Ureter (tissue), 1 donor: ENCODE measurements at places on chromosomes 5 and 9.

DNA sequence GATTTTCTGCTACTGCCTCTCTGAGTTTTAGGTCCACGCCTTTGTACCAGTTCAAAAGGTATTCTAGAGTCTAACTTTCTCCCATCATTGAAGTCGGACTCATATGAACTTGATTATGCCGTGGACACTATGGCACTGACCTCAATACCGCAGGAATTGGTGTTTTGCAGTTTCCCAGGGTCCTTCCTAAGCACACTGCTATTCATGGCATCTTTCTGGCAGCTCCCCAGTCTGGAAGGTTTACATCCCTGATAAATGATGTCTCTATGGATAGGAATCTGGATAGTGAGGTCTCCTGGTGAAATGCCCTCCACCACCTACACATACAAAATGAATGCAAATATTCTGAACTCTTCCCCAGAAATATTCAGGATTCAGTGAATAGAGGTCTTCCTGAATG, 422.2 kb downstream of the CTNND2 start:
- DNase-seq: no peak

- no peak for DNase-seq
These were observed 167.5 kb downstream of the NMUR2 start for GRCh38 chr5:152237531-152237930.

GRCh38 chr9:4927043-4927471, 58.0 kb upstream of the JAK2 start:
- DNase-seq: no peak

- no peak for DNase-seq
These were observed 49.1 kb downstream of the GNA14 start for GRCh38 chr9:77598991-77599390.

DNA sequence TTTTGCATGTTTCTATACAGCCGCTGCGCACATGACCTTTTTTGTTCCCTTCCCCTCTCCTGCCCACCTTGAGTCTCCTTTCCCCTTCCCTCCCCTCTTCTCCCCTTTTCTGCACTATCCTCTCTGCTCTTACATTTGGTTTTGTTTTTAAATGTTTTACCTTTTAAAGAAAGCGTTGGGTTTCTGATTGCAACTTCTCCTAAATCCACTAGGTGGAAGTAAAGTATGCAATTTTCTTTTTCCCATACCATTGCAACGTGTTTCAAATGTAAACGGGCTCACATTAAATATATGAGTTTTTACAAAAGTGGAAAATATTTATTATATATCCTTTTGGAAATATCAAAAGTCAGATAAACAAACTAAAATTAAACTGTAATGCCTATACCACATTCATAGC, 500.9 kb downstream of the DIRAS2 start:
- DNase-seq: no peak

GRCh38 chr5:172177176-172177575, 10.8 kb downstream of the STK10 start:
- DNase-seq: no peak

DNA sequence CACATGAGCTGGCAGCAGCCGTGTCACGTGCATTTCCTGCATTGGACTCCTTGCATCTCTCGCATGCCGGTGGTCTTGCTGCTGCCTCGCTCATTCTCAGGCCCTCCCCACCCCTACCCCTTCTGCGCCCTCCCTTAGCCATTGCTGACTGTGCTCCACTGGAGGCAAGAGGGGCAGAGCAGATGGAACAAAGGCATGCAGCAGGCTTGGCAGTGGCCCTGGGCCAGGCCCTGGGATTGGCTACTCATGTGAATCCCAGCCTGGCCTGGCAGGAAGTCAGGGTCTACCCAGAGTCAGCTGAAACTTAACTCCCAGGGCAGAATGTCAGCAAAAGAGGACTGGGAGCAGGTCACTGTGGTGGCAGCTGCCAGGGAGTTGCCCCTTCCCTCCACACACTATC, 62.3 kb downstream of the TSTD2 start:
- DNase-seq: no peak

GRCh38 chr5:93421987-93422401, 159.0 kb downstream of the NR2F1-AS1 start:
- DNase-seq: no peak

DNA sequence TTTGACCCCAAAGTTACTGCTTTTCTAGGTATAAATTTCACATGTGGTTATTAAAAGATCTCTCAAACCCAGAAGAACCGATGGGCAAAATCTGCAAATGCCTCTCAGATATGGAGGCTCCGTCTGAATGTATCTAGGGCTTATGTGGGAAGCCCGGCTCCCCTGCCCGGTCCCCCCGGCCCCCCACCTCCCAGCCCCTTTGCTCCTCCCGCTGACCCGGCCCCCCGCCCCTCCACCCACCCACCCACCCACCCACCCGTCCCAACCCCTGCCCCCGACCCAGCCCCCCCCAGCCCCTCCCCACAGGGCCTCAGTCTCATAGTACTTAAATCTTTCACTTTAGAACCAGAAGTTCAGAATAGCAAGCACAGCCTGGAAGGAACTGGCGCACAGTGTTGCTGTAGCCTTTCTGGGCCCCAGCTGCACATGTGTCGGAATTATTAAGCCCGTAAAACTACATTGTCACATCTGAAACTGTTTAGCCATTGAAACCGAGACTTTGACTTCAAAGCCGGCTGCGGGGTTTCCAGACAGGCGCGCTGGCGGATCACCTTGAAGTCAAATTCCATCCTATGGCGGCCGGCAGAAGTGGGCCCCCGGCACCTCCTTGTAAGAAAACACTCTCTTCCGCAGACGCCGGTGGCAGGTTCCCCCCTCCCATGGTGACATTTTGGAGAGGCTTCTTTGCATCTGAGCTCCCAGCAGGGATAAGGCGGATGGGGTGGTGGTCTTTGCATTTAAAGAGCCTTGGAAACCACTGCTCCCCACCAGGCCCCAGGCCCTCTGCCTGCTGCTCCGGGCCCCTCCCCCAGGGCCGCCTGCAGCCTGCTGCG, 12.8 kb downstream of the NKD2 start:
- no peak for DNase-seq
